Stimulated activated CD4-positive, alpha-beta T cell treated with anti-CD3 and anti-CD28 coated beads, Interleukin-15, amount 100 ng/mL, for 24 hours (primary cell): ENCODE measurements at places on chromosomes 1 and 21.

- no peak for DNase-seq
These were observed 64.7 kb upstream of the MACF1 start for GRCh38 chr1:39139723-39140360.

DNA sequence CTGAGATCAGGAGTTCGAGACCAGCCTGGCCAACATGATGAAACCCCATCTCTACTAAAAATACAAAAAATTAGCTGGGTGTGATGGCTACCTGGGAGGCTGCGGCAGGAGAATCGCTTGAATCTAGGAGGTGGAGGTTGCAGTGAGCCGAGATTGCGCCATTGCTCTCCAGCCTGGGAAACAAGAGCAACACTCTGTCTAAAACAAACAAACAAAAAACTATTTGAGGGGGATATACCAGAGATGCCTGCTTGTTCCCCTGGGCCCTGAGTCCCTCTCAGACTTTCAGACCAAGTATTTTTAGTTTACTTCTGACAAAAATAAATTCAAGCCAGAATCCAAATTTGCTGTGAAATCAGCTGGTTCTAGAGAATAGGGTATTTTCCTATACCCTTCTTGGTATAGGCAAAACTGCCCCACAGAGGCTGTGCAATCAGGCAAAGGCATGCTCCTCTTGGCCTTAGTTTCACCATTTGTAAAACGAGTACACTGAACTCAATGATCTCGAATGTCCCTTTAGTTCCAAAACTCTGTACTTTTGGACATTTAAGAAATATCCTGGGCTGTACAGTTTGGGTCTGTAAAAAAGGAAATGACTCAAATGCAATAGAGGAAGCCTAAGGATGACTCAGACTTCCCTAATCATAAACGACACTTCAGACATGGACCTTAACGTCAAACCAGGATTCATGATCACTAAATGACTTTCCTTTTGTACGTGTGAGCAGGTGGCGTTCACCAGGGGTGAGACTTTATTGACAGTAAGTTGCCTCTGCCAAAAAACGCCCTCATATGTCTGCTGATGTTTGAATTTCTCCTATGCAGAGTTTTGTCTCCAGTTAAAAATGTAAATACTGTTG, 16.1 kb downstream of the ENSA start:
- peak; percentile 70 for DNase-seq

DNA sequence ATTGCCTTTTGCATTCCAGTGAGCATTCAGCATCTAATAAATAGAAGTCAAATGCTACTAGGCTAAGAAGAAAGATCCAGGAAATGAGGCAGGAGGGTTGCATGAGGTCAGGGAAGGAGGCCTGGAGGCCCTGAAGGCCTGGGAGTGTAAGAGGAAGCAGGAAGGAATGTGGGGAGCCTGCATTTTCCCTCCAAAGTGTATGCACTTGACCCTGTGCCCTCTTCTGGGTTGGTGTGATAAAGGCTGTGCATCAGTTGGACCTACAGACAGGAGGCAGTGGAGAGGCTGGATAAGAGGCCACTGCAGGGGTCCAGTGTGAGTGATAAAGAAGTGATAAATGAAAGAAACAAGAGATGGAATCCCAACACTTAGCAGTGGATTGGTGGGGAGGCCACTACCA, 20.4 kb downstream of the KIAA1614 start:
- DNase-seq, result no peak

GRCh38 chr1:42927274-42927841, 31.3 kb downstream of the SLC2A1 start:
- no peak for DNase-seq

DNA sequence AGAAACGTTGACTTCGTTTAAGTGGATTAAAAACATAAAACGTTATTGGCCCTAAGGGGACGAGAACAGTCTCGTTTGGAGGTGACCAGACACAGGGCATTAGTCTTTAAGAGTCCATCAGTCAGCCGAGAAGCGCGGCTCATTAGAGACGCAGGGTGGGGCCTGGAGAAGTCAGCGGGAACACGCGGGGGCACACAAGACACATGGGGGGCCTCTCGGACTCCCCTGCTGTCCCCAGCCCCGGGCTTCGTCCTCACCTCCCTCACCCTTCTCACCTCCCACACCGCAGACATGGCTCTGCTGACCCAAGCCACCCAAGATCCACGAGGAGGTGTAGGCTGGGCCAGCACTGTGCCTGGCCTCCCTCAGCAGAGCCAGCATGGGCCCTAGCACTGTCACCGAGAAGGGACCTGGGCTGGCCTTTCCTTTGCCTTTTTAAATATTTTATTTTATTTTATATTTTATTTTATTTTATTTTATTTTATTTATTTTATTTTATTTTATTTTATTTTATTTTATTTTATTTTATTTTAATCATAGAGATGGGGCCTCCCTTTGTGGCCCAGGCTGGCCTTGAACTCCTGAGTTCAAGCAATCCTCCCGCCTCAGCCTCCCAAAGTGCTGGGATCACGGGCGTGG, 48.9 kb downstream of the MORN1 start:
- DNase-seq, result no peak

- peak; percentile 72 for DNase-seq
These were observed at the start of gene SPSB1 for GRCh38 chr1:9292361-9293240. SPSB1 (plus strand) TSS chr1:9292894; CDS start chr1:9355892, 62,998 bp downstream.

- no peak for DNase-seq
These were observed 68.8 kb downstream of the SMYD2 start for GRCh38 chr1:214349781-214350180.

GRCh38 chr1:15413563-15414444, 4.1 kb downstream of the EFHD2 start:
- DNase-seq, result no peak

- no peak for DNase-seq
These were observed at the start of gene FYB2 for GRCh38 chr1:56819387-56819899. FYB2 (minus strand) TSS chr1:56819404; CDS start chr1:56819290, 114 bp downstream.

GRCh38 chr21:45932922-45933502, 48.6 kb upstream of the COL6A1 start:
- DNase-seq, result no peak

DNA sequence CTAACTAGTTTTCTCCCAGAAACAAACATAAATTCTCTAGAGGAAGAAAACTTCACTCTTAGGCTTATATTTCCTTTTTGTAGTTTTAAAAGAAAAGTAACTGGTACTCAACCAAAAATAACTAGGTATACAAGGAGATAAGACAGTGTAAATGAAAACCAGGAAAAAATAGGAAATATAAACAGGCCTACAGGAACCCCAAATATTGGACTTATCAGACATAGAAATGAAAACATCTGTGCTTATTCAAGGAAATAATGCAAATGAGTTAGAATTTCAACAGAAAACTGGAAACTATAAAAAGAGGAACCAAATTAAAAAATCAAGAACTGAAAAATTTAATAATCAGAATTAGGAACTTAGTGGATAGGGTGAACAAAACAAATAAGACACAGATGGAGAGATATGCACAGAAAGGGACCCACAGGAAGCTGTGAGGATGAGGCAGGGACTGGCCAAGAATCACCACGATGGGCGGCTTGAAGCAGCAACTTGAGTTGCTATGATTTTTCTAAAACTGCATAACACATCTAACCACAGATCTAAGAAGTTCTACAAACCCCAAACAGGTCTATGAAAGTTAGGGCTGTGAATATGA, 67.5 kb upstream of the ACTRT2 start:
- DNase-seq, result no peak

- no peak for DNase-seq
These were observed 173.7 kb downstream of the GABPA start for GRCh38 chr21:25908495-25908894.

GRCh38 chr1:106266786-106267185, 789.7 kb upstream of the PRMT6 start:
- no peak for DNase-seq

DNA sequence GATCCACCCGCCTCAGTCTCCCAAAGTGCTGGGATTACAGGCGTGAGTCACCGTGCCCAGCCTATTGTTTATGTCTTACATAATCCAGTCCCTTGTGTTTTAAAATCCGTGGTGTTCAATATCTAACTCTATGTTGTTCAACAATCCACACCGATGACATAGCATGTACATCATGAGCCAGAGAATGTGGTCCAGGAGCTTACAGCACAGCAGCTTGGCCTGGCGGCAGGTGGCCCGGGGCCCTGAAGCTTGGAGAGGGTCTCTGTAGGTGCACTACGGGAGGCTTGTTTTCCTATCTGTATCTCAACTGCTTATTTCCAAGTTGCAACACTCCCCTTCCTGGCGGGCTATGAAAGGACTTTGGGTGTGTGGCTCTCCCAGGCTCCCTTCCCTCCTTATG, 138.4 kb downstream of the ADSS2 start:
- DNase-seq, result no peak

- no peak for DNase-seq
These were observed 32.2 kb downstream of the FMO3 start for GRCh38 chr1:171122893-171123292.
